ENCODE measurements at places on chromosomes 5 and 9. TPM values are rescaled to one million over a fixed set of nuclear protein-coding genes. Genes with fewer than 3 reads are reported as not detected.

CKMT2 gene
- total RNA-seq = not detected

ANAPC2 gene
- total RNA-seq = 40.7 TPM

PCDHB9 gene
- 0.08 TPM for total RNA-seq

GPR21 gene
- not detected for total RNA-seq

CARTPT gene
- not detected for total RNA-seq

BAAT gene
- 0.55 TPM for total RNA-seq

SLC36A2 gene
- not detected for total RNA-seq

SPATA31E1 gene
- total RNA-seq = 0.03 TPM

SPATA31C1 gene
- total RNA-seq = not detected

HTR4 gene
- total RNA-seq = not detected

CDH10 gene
- total RNA-seq = 0.18 TPM

FAM114A2 gene
- total RNA-seq = 9.0 TPM

CSF1R gene
- total RNA-seq = 0.22 TPM

BTNL3 gene
- not detected for total RNA-seq

BRD9 gene
- 41.3 TPM for total RNA-seq

FAM153A gene
- not detected for total RNA-seq

GNG10 gene
- total RNA-seq = 65.1 TPM

TLR4 gene
- total RNA-seq = 0.18 TPM

PHYHD1 gene
- not detected for total RNA-seq

IFT74 gene
- 13.6 TPM for total RNA-seq

PDLIM4 gene
- total RNA-seq = not detected

PAPPA gene
- 24.8 TPM for total RNA-seq

PARP8 gene
- total RNA-seq = 0.13 TPM

TMEM232 gene
- not detected for total RNA-seq

OR2V1 gene
- not detected for total RNA-seq

LCN6 gene
- total RNA-seq = not detected

TRPM3 gene
- not detected for total RNA-seq

TAF11L5 gene
- not detected for total RNA-seq

AP3S1 gene
- total RNA-seq = 85.9 TPM

PPP3R2 gene
- not detected for total RNA-seq

RHOBTB3 gene
- total RNA-seq = 8.2 TPM

NR6A1 gene
- 1.7 TPM for total RNA-seq

ACTBL2 gene
- 0.03 TPM for total RNA-seq
